ENCODE measurements at places on chromosomes 13 and 19.

DNA sequence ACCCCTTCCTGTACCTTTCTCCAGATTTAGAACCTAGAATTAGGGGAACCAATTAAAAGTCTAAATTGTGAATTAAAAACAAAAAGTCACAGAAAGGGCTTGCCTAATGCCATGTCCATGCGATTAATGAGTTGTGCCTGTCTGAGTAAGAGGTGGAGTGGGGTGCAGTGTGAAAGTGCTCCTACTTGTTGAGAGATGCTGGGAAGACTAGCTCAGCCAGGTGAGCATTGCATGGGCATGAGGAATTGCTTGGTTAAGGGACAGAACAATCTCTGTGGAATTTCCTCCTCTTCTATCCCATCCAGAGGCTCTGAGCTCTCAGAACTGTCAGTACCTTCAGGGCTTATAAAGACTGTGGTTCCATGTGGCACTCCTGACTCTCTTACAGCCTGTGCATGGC, 159.0 kb upstream of the UBL3 start:
- DNase-seq: no peak

- DNase-seq: no peak
Measured at GRCh38 chr13:30204564-30204963, 102.8 kb downstream of the KATNAL1 start.

DNA sequence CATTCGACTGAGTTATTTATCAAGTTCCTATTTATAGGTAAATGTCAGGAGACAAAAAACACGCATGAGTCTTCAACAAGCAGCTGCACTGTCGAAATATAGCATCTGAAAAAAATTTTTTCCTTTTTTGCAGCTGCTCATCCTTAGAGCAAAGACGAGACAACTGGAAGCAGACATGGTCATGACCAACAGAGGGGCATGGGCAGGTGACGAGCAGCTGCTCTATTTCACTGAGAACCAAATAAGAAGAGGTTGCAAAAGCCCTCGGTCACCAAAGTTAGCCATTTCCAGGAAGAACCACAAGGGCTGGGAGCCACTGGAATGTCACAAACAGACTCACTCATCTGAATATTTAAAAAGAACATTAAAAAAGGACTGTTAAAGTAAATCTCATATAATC, 22.2 kb downstream of the SOHLH2 start:
- DNase-seq: no peak

GRCh38 chr19:11204943-11205349, 7.6 kb upstream of the KANK2 start:
- DNase-seq: no peak

DNA sequence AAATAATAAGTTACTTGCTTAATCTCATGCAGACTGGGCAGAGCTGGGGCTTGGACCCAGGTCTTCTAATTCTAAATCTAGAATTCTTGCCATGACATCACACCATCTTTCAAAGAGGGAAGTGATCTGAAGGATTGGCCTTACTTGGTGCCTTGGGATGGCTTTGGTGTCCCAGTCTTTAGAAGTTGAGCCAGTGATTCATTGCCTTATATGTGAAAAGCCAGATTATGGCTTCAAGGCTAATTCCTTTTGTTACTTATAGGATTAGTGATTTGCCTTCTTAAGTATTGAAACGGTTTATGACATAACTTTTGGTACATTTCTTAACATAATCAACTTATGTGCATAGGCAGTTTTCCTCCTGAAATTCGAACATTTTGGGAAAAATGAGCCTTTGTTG, 14.9 kb downstream of the COG3 start:
- no peak for DNase-seq

DNA sequence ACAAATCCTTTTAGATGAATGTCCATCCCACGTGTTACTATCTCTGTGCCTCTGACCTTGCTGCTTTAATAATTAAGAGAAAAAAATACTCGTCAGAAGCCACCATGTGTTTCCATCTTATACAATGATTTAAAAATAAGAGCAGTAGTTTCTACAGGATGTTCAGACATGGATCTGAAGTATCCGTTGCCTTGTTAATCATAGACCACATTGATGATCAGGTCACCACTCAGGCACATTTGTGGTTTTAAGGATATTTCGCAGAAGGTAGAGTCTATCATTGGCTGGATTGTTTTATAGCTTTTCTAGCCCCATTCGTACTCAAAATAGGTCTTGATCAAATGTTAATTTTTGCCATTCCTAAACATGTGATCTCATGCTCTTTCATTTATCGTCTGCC, 710.0 kb upstream of the ARGLU1 start:
- DNase-seq: no peak

DNA sequence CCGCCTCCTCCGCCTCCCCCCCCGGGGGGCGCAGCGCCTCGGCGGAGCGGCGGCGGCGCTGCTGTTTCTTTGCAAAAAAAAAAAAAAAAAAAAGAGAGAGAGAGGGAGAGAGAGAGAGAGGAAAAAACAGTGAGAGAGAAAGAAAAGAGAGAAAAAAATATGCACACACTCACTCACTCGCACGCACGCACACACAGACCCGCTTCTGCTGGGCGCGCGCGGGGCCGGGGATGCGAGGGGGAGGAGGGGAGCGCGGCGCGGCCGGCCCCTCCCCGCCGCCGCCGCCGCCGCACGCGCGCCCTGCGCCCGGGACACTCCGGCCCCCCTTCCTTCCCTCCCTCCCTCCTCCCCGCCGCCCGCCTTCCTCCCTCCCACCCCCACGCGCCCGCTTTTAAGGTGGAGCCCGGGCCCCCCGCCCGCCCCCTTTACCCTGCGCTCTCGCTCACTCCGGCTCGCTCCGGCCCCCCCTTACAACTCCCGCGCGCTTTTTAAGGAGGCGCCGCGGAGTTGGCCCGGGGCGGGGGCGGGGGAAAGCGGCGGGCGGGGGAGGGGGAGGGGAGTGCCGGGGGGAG, at the start of gene SAMD1:
Gene SAMD1 (minus strand): TSS at position 243 of the 572 bp plus-strand sequence.
- no peak for DNase-seq

GRCh38 chr19:7789447-7789846, 26.4 kb downstream of the CLEC4M start:
- DNase-seq: no peak

GRCh38 chr19:19817357-19817756, 4.2 kb downstream of the ZNF506 start:
- no peak for DNase-seq

DNA sequence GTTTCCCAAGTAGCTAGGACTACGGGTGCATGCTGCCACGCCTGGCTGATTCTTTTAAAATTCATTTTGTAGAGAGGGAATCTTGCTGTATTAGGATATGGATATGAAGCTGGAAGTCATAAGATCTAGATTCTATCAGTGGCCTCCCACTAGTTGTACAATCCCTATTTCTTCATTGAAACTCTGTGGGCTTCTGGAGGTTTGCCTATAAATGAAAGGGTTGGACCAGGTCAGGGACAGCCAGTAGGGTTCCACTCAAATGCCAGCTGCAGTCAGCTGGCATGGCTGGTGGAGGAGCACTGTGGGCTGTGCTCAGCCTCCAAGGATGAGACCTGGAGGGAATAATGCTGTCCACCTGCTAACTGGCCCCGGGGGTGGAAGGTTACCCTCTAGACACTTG, 110.2 kb upstream of the GJB6 start:
- no peak for DNase-seq

DNA sequence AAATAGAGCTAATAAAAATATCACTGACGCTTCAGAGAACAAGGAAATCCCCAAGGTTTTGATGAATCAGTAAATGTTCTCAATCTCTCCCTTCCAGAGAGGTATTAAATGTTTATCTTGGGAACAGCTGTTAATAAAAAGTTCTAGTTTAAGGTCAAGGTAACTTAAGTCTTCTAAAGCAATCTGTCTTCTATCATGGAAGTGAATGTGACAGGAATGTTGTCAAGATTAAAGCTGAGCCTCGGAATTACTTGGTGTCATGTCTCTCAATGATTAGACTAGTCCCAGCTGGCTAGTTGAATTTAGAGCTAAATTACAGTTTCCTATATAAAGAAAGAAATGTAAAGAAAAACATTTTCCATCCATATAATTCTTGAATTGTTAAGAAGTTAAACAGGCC, 23.4 kb downstream of the ESD start:
- DNase-seq: no peak

DNA sequence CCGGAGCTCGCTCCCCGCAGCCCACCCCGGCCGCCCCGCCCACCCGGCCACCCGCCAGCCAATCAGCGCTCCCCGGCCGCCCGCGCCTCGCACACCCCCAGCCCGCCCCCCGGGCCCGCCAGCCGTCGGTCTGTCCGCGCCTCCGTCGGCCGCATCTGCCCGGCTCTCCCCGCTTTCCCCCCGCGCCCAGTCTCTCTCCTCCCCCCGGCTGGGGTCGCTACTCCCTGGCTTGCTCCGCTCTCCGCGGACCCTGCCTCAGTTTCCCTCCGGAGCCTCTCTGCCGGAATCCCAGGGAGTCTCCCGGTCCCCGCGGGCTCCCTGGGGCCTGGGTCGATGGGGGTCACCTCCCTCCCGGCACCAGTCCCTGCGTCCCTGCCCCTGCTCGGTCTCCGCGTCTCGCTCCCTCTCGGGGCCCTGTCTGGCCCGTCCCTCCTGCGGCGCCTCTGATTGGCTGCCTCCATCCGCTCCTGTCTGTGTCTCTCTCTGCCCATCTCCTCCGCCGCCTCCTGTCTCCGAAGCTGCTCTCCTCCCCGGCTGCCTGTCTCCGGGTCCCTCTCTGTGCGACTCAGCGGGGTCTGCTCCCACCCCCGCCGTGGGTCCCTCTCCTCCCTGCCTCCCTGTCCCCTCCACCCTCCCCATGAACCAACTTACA, 484 bp downstream of the IL11 start:
- no peak for DNase-seq

DNA sequence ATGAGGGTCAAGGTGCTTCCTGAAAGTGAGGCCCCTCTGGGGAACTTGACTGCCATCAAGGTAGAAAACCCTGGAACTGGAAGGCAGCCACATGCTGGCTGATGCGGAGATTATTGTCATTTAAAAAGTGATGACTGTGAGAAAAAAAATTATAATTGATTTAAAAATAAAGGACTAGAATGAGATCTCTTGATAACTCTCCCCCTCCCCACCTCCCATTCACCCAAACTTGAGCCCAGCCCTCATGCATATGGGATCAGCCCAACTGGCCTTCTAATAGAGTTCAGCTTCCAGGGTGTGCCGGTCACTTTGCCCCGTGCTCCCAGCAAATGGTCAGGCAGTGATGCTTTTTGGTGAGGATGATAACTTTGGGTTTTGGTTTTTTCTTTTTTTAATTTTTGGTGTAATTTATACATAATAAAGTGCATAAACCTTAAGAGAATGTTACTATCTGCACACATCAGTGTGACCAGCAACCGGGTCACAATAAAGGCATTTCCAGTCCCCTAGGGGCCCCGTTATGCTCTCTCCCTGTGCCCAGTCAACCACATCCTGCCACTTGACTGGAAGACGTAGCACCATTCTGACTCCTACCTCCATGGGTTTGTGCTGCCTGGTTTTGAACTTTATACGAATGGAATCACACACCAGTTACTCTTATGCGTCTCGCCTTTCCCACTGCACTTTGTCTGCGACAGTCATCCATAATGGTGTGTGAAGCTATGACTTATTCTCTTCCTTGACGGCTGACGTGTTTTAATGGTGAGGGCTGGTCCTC, 187.9 kb downstream of the USP12 start:
- DNase-seq: no peak

GRCh38 chr13:28527629-28528028, 32.7 kb upstream of the FLT1 start:
- no peak for DNase-seq

DNA sequence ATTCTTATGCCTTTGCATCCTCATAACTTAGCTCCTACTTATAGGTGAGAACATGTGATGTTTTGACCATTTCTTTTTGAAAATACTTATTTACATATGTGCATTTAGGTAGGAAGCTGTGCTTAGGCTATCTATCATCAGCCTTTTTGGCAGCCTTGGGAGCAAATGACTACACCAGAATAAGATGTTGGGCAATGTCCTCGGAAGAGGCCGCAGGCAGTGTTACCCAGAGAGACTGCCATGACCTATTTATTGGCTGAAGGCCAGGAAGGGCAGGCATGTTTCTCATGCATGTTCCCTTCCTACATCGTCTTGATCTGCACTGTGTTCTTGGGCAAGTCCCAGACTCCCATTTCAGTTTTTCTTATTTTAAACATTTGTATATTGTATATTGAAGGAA, 122.3 kb downstream of the B3GLCT start:
- no peak for DNase-seq

DNA sequence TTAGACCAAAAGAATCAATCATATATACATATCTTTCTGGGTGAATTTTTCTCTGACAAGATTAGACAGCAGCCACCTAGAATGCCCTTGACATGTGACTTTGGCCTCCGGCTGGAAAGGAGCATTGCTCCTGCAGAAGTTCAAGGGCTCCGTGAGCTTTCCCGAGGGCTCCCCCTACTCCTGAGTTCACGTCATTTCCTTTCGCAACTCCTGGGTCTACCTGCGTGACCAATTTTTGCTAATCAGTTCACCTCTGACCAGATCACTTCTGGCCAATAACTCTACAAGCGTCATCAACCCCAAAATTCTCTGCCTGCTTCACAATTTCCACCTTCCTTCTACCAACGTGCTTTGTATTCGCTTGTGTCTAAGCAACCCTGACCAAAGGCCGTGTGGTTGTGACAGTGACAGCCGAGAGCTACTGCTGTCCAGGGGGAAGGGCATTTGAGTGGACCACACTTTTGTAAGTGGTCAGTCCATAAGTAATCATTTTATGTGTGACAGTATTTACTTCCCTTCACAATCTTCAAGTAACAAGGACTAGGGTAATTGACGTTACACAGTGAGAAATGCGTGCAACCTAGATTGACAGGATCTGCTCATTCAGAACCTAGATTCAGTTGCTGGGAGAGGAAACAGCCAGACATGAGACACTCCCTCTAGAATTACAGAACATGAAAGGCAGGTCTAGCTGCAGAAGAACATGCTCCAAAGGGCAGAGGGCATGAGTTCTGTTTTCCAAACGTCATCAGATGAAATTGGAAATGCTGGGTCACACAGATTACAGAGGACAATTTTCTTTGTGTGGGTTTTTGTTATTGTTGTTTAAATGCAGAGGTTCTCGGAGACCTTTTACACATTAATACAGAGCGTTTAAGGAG, 145.9 kb upstream of the SPACA7 start:
- no peak for DNase-seq

DNA sequence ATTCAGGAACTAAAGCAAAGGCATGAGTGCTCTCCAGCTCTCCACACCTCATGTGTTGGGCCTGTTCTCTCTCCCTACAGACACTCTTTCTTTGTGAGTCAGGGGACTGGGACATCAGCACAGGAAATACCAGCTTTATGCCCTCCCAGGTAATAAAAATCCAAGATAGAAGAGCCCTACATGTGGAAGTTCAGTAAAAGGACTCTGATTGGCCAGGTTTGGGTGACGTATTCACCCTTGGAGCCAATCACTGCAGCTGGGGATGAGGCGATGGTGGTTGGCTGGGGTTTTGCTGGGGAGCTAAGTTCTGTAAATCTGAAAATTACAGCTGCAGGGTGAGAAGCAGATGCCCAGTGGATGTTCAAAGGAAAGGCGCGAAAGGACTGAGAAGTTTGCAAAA, 32.5 kb downstream of the CCDC70 start:
- DNase-seq: no peak

GRCh38 chr19:49758292-49758691, 4.8 kb downstream of the TSKS start:
- DNase-seq: no peak
